ENCODE measurements at places on chromosomes 3 and 15.

DNA sequence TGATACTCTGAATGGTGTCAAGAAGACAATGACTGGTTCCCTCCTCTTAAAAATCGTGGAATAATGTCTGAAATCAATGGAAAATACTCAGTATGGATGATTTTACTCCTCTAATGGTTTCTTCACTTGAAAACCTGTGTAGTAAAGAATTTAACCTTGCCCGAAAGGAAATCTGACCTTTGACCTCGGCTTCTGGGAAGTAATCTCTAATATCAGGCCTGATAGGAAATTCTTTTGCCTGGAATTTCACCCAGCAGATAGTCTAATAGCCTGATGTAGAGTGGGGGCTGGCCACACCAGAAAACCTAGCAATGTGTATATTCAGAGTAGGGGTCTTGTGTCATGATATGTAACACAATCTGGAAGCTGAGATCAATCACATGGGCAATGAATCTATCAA, 91.5 kb upstream of the GOLIM4 start:
- DNase-seq, result no peak

- DNase-seq, result no peak
Observed at GRCh38 chr15:74044267-74045110, 37.9 kb downstream of the GOLGA6A start.

DNA sequence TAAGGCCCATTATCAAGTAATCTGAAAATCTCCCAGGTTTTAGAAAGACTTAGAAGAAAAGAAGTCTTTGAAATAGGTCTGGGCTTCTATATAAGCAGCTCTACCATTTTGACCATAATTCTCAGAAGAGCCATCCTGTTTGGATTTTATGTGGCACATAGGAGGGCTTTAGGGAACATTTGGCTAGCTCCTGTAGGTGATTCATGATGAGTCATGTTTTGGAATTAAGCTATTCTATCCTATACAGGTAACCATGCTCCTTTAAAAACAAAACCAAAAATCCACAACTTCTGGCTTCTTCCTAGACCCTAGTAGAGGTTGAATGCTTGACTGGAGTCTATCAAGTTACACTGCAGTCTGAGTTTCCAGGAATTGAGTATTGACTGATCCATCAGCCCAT, 8.9 kb downstream of the SST start:
- no peak for DNase-seq

- DNase-seq, result no peak
Observed at GRCh38 chr3:37945156-37945806, 45.3 kb upstream of the VILL start.

DNA sequence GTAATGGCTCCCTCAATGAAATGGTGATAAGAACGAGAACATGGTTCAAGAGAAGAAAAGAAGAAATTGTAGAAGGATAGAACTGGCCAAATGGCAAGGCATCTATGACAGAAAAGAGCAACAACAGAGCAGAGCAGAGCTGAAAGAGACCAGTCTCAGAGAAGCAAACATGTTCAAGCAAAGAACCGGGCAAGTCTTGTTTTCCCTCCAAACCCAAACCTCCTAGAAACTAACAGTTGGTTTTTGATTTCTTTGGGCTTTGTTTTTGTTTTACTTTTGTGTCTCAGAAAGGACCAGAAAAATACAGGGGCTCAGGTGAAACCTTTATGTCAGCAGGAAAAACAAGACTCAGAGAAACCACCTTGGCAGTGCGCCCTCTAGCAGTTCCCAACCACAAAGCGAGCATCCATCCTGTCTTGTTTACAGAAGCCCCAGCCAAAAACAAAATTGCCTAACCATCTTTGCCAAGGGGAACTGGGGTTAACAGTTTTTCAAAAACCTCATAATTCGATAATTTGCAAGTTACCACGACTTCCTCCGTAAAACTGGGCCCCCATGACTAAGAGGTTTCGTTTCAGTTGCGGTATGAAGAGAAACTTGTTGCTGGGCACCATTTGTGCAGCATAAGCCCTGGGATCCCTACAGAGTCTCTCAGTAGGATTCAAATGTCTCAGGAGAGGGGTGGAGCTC, 159.2 kb upstream of the SLC24A5 start:
- no peak for DNase-seq

GRCh38 chr3:23217872-23218554, 14.9 kb downstream of the UBE2E2 start:
- no peak for DNase-seq

GRCh38 chr3:64384561-64384960, 159.3 kb upstream of the PRICKLE2 start:
- no peak for DNase-seq

GRCh38 chr15:91921188-91921842, 67.8 kb downstream of the SLCO3A1 start:
- no peak for DNase-seq

DNA sequence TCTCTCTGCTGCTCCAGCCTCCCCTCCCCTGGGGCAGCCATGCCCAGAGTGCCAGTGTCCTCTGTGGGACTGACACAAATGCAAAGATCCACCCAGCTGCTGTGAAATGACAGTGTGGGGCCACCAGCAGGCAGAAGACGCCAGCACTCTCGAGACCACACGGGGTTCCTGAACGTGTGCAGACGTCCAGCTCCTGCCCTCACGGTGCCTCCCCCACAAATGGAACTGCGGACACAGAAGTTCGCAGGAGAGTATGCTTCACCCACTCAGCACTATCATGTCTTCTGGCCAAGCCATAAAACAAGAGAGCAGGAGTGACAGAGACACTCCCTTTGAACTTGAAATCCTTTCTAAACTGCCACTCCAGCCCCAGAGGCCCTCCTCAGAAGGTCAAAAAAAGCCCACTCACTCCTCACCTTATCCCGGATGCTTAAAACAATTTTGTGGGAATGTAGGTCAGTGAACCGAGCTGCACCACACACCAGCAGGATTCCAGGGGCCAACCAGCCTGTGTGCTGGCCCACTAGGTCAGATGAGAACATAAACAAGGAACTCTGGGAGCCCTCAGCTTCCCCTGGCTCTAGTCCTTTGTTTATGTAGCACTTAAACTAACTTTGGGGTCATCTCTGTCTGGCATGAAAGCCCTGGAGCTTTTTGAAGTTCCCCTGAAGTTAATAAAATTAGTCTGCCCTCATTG, 112.6 kb downstream of the DNAJB8 start:
- no peak for DNase-seq

- DNase-seq, result no peak
Observed at GRCh38 chr3:112822064-112823055, 24.3 kb downstream of the CD200R1L start.

GRCh38 chr15:90309020-90309419, 43.1 kb upstream of the ZNF774 start:
- no peak for DNase-seq

GRCh38 chr3:79517766-79518413, 249.9 kb downstream of the ROBO1 start:
- DNase-seq, result peak; percentile 42

DNA sequence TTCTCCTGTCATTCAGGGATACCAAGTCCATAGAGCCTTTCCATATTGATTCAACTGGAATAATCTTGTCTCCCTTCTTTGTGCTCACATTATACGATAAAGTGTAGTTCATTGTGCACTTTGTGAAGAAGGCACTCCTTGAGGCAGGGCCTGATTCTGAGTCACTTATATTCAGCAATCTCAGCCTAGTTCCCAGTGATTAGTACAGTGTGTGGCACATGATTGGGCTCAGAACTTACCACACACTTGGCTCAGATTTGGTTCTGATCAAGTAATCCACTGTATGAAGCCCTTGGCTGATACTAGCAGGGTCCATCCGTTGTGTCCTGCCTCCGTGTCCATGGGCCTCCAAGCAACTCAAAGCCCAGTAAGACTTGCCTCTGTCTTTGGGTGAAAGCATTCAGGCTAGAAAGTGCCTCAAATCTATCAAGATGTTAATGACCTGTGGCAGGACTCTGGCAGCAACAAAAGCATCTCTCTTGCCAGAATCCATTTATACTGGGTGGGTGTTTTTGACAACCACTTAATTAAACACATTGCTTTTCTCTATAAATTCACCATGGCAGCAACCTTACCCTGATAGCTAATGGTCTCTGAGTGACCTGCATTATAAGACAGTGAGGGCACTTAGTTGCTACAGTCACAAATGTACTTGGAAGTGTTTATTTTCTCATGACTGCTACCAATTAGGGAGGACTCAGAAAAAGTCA, 51.3 kb downstream of the TPRG1 start:
- no peak for DNase-seq

DNA sequence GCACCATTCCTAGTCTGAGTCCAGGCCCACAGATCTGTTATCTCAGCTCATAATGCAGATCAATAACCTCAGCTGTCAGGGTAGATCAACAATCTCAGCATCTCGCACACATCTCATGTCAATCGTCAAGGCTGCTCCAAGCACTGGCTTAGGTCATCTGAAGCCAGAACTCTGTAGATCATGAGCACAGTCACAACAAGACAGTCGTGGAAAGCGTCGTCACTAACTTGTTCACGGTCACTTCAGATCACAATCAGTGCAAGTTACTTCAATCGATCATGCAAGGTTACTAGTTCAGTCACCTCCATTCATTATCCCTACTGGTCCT, 71.8 kb downstream of the RBPMS2 start:
- DNase-seq, result no peak

- DNase-seq, result no peak
Observed at GRCh38 chr3:110925798-110926197, 145.8 kb upstream of the NECTIN3 start.

DNA sequence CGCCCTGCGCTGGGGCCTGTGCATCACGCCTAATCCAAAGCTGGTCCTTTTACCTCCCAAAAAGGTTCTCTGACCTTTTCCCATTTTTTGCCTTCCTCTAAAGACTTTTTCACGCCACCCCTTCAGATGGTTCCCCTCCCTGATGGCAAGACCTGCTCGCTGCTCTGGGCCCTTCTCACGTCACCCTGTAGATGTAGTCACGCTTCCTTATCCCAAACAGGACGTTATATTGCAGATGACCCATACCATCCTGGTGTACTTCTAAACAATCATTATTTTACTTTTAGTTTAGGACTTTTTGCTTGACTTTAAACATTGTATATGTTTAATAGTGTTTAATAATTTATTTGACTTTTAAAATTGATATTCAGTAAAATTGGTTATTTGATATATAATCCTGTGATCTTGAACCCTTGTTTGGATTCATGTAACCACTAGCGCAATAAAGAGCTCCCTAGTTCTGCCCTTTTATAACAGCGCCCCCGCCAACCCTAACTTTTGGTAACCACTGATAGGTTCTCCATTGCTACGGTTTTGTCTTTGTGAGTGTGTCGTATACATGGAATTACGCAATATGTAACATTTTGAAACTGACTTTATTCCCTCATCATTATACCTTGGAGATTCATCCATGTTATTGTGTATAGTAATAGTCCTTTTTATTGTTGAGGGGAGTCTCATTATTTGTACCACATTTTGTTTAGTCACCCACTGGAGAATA, 159.0 kb upstream of the CHRNA7 start:
- DNase-seq, result peak; percentile 12

- peak; percentile 98 for DNase-seq
Observed at GRCh38 chr15:72319985-72320671, at the start of gene CELF6. Gene CELF6 (minus strand): TSS chr15:72320157. CDS start chr15:72319874, 283 bp downstream.

GRCh38 chr15:75945953-75946352, 42.3 kb downstream of the FBXO22 start:
- DNase-seq, result no peak

DNA sequence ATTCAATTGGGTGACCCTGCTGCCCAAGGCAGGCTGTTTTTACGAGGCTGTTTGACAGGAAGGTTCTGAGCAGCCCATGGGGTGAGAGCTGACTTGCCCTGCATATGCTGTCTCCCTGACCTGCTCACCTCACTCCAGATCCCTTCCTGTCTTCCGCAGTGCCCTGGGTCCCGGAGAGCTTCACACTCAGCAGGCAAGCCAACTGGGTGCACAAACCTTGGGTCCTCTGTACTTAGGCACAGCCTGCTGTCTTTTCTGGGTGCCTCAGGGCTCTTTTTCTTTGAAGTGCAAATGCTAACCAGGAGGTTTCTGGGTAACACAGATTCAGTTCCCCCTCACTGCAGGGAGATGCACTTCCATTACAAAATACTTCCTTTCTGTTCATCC, 32.8 kb downstream of the ZXDC start:
- no peak for DNase-seq

GRCh38 chr15:57321485-57321884, 54.8 kb upstream of the CGNL1 start:
- DNase-seq, result no peak

GRCh38 chr15:70535071-70535954, 228.0 kb downstream of the UACA start:
- DNase-seq, result no peak

- peak; percentile 77 for DNase-seq
Observed at GRCh38 chr3:45188719-45189659, 37.1 kb downstream of the TMEM158 start.

- DNase-seq, result no peak
Observed at GRCh38 chr3:46091046-46091445, 63.8 kb upstream of the XCR1 start.

- no peak for DNase-seq
Observed at GRCh38 chr3:5441401-5441800, 253.9 kb downstream of the EDEM1 start.

- no peak for DNase-seq
Observed at GRCh38 chr15:89226359-89227221, 5.2 kb upstream of the RLBP1 start.

DNA sequence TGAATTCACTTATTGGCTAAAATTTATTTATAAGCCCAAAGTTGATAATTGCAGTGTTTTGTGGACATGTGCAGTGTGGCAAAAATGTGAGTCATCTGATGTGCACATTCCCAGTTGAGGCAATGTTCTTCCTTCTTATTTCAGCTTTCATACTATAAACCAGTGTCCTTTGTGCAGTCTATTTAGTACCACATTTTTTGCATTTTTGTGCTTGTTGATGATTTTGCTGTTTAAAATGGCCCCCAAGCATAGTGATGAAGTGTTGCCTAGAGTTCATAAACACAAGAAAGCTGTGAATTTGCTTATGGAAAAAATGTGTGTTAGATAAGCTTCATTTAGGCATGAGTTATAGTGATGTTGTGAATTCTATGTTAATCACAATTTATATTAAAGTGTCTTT, 19.4 kb upstream of the IL20RB start:
- no peak for DNase-seq

DNA sequence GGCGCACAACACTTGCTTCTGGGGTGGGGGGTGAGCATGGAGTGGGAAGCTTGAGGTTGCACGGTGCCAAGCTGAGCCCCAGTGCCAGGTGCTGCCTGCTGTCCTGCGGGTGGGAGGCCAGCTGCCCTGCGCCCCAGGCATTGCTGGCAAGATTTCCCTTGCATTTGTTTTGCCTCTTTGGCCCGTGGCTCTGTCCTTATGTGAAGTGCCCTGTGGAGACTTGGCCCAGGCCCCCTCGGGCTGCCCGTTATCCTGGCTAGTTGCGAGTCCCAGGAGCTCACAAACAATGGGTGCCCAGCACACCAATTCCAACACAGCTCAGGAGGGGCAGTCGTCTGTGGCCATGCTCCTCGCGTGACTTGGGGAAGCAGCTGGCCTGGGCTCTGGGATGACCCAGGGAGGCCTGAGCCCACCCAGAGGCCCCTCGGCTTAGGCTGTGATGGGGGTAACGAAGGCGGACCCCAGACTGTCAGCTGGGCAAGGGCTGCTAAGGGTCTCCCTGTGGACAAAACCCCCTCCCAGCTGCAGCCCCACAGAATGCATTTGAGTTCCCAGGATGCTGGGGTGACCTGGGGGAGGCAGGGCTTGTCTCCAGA, 5.9 kb downstream of the C3orf22 start:
- peak; percentile 3 for DNase-seq

All from WERI-Rb-1 (cell line).